ENCODE measurements at places on chromosomes 3 and 15.

GRCh38 chr15:55588070-55588814, at the start of gene PYGO1:
TSS of gene PYGO1 (minus strand) at chr15:55588345. CDS start at chr15:55587883, 462 bp downstream.
- H3K4me1 ChIP-seq = peaks cover 3% of the 10 kb centered on the region
- peaks cover 81% of the 10 kb centered on the region for H3K27me3 ChIP-seq
- no peak within 1 kb of the TSS for H3K27ac ChIP-seq
- peak within 1 kb of the TSS; percentile 72 for H3K4me3 ChIP-seq

DNA sequence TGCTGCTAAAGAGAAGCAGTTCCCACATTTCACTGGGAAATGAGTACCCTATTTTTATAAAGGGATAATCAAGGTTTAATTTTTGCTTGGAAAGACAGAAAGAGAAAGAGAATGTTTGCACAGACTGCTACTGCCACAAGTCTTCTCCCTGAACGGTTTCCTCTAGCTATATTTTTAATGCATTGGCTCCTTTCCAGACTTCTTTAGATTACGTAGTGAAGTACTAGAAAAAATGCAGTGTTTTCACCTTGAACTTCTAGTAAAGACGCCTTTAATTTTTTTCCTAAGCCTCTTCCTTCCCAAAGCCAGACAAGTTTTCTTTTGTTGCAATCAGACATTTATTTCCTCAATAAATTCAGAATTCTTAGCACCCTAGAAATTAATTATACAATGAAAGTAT, 248.3 kb upstream of the CCDC54 start:
- no peak overlapping the region for H3K27ac ChIP-seq
- no peak for DNase-seq
- H3K4me1 ChIP-seq = no peaks in the 10 kb centered on the region
- H3K4me3 ChIP-seq = no peak overlapping the region
- no peaks in the 10 kb centered on the region for H3K36me3 ChIP-seq
- no peaks in the 10 kb centered on the region for H3K27me3 ChIP-seq

DNA sequence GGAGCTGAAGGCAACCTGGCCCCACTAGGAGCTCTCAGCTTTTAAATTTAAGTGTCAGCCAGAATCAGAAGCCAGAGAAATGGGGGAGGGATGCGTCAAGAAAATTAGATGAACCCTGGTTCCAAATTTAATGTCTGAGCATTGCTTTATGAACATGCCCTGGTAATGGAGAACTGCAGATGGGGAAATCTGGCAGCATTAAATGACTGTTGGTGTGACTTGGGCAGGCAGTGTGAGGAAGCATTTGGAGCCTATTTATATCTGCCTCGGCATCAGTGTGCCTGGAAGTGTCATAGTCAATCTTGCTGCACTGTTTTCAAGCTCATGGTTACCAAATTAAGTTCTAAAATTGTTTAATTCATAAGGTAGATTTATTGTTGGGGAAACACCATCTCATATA, 29.0 kb downstream of the NME9 start:
- H3K36me3 ChIP-seq = peaks cover 18% of the 10 kb centered on the region
- DNase-seq = no peak
- H3K4me3 ChIP-seq = no peak overlapping the region
- H3K4me1 ChIP-seq = no peaks in the 10 kb centered on the region
- no peak overlapping the region for H3K27ac ChIP-seq

GRCh38 chr15:77869021-77869895, 208.3 kb downstream of the TBC1D2B start:
- no peak overlapping the region for H3K4me3 ChIP-seq
- H3K4me1 ChIP-seq = peaks cover 7% of the 10 kb centered on the region
- peak; percentile 46 for DNase-seq
- H3K27me3 ChIP-seq = no peaks in the 10 kb centered on the region
- H3K27ac ChIP-seq = no peak overlapping the region

DNA sequence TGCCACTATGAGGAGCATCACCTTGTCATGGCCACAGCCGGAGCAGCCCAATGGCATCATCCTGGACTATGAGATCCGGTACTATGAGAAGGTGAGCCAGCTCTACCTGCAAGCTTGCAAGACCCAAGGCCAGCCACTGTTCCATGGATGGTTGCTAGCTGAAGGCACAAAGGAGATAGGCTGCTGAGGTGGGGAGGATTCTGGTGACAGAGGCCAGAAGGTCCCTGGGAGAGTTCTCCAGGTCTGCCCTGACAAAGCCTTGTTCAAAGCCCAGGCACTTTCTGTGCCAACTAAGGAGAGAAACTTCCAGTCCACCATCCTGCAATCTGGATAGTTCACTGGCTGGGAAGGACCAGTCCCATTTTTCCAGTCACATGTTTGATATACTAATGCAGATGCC, 359.1 kb downstream of the EPHB1 start:
- H3K4me1 ChIP-seq = no peaks in the 10 kb centered on the region
- H3K27ac ChIP-seq = no peak overlapping the region
- no peaks in the 10 kb centered on the region for H3K36me3 ChIP-seq

DNA sequence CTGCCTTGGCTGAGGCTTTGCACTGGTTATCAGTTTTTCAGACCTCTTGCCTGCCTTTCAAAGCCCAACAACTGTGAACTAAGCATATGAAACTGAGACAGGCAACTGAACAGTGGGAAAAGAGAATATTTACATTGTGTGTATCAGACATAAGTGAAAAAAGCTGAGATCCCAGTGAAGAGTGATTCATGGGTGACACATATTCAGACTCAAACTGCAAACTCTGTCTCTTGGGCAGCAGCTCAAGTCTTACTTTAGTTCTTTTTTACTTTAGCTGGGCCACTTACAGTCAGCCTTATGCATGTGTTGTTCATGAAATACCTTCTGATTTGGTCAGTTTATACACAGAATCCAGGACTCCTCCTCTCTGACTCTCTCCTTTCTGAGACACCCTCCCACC, 19.2 kb downstream of the SUCLG2 start:
- no peak for DNase-seq
- H3K27ac ChIP-seq = no peak overlapping the region
- no peak overlapping the region for H3K4me3 ChIP-seq

- no peak overlapping the region for H3K27ac ChIP-seq
- no peaks in the 10 kb centered on the region for H3K27me3 ChIP-seq
- H3K36me3 ChIP-seq = no peaks in the 10 kb centered on the region
- no peak for DNase-seq
- H3K4me3 ChIP-seq = no peak overlapping the region
Observed at GRCh38 chr15:99087405-99087943, 17.4 kb upstream of the SYNM start.

DNA sequence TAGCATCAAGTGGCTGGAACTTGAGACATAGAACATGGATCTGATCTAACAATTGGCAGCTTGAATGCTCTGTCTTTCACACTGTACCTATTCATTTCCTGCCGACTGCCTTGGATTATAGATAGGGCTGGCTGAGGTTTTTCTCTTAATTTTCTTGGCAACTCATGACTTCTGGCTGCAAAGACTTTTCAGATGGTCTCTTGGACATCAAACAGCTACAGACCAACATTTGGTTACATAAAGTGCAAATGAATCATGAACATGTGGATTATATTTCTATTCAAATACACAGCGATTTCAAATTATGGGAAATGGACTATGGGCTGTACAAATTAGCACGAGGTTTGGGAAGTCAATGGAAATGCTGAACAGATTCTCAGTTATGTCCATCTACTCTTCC, 26.2 kb upstream of the IL16 start:
- no peak overlapping the region for H3K4me3 ChIP-seq
- no peaks in the 10 kb centered on the region for H3K4me1 ChIP-seq
- no peak overlapping the region for H3K27ac ChIP-seq
- DNase-seq = no peak

GRCh38 chr3:114022145-114022802, 34.1 kb downstream of the CCDC191 start:
- H3K27me3 ChIP-seq = no peaks in the 10 kb centered on the region
- DNase-seq = no peak
- no peak overlapping the region for H3K27ac ChIP-seq
- no peaks in the 10 kb centered on the region for H3K4me1 ChIP-seq
- no peak overlapping the region for H3K4me3 ChIP-seq

- no peak for DNase-seq
- H3K36me3 ChIP-seq = peaks cover 26% of the 10 kb centered on the region
- no peaks in the 10 kb centered on the region for H3K27me3 ChIP-seq
- peaks cover 75% of the 10 kb centered on the region for H3K4me1 ChIP-seq
- peak overlapping the region; percentile 98 for H3K27ac ChIP-seq
Observed at GRCh38 chr15:92901072-92901761, 1.1 kb downstream of the CHD2 start.

DNA sequence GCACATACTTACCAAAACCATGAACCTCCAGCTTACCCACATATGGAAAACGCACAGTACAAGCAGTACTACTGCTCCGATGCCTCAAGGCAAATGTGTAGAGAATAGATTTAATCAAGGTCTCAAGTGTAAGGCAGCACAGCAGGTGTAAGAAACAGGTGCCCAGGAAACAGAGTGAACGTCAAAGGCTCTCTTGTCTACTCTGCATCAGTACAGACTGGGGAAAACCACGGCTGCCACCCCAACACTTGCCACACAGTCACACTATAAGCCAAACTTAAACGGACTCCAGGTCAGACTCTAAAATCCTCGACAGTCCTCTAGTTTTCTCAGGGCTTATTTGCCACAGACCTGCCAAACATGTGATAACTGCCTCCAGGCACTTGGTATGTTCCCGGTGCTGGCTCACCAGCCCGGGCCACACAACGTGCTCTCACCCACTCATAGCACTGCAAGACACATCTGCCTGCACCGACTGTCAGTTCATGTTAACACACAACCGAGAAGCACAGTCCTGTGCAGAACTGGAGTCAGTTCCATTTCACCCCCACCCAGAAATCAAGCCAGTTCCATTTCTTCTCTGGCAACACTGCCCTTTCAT, 30.6 kb downstream of the ABCC5 start:
- peaks cover 2% of the 10 kb centered on the region for H3K36me3 ChIP-seq
- H3K4me1 ChIP-seq = no peaks in the 10 kb centered on the region
- H3K27ac ChIP-seq = no peak overlapping the region
- H3K27me3 ChIP-seq = no peaks in the 10 kb centered on the region

GRCh38 chr3:16437640-16438039, 75.9 kb downstream of the RFTN1 start:
- no peak for DNase-seq
- H3K27ac ChIP-seq = no peak overlapping the region
- no peaks in the 10 kb centered on the region for H3K27me3 ChIP-seq

DNA sequence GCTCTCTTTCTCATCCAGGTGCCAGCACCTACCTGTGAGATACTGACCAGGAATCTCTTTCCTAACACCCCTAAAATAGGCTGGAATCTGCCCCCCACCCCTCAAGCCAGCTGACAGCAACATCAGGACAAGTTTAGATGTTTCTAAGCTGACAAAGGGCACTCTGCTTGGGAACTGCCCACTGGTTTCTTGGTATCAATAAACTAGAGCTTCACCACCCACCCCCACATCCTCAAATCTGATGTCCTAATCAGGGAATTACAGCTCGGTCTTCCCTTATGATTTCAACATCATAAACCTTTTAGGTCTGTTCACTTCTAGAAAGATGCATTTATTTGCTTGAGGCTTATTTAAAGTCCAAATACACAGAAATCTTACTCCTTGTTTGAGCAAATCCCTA, 34.7 kb downstream of the CEP19 start:
- H3K4me3 ChIP-seq = no peak overlapping the region
- no peaks in the 10 kb centered on the region for H3K27me3 ChIP-seq
- no peaks in the 10 kb centered on the region for H3K4me1 ChIP-seq
- no peaks in the 10 kb centered on the region for H3K36me3 ChIP-seq
- no peak overlapping the region for H3K27ac ChIP-seq
- no peak for DNase-seq

DNA sequence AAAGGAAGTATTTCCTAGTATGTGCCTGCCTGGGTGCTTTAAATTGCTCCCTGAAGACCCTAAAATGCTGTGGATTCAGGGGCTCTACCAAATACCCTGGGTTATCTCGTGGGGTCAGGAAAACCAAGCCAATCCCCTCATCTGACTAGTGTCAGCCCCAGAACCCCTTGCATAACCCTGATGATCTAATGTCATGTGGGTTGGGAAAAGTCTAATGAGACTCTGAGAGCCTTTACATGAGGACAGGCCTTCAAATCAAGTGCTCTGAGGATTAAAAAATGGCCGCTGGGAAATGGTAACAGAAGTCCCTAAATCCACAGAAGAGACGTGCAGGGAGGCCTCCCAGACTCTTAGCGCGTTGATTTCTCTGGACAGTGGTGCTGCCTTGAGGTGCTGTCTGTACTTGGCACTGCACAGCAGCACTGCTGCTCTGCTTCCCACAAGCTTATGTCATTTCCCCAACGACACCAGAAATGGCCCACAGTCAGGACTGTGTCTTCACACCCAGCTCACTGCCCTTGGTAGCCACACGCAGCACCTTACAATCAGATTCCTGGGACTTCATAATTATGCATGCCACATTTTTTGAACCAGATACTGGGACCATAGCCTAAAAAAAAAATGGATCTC, 16.6 kb downstream of the EIF4E3 start:
- H3K27me3 ChIP-seq = no peaks in the 10 kb centered on the region
- peaks cover 53% of the 10 kb centered on the region for H3K36me3 ChIP-seq
- no peak for DNase-seq
- H3K4me3 ChIP-seq = no peak overlapping the region

GRCh38 chr15:58889363-58889762, 44.1 kb downstream of the SLTM start:
- peaks cover 100% of the 10 kb centered on the region for H3K36me3 ChIP-seq
- no peak for DNase-seq
- H3K27me3 ChIP-seq = no peaks in the 10 kb centered on the region
- no peak overlapping the region for H3K27ac ChIP-seq
- no peak overlapping the region for H3K4me3 ChIP-seq

DNA sequence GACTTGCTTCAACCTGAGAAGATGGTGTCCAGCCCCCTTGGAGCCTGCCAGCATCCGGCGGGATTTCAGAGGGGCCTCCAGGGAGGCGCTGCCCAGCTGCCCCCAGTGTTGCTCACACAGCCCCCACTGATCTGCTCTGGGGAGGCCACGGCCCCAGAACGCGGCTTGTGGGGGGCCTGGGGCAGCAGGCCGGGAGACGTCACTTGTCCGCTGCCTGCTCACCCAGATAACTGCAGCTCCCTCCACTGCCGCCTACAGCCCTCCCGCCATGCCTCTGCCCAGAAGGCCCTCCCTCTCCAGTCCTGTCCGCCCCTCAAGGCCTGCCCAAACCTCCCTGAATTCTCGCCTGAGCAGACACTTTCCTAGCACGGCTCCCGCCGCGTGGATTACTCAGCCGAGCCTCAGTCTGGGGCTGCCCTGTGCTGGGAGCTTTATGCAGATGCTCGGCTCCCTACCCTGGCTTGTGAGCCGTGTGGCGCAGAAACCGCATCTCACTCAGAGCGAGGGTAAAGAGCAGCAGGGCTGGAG, 17.2 kb upstream of the ADIPOQ start:
- no peak overlapping the region for H3K4me3 ChIP-seq
- H3K27ac ChIP-seq = no peak overlapping the region
- peak; percentile 81 for DNase-seq
- peaks cover 51% of the 10 kb centered on the region for H3K27me3 ChIP-seq
- no peaks in the 10 kb centered on the region for H3K36me3 ChIP-seq

- H3K27me3 ChIP-seq = no peaks in the 10 kb centered on the region
- no peak overlapping the region for H3K27ac ChIP-seq
- no peak overlapping the region for H3K4me3 ChIP-seq
- H3K36me3 ChIP-seq = no peaks in the 10 kb centered on the region
- no peak for DNase-seq
Observed at GRCh38 chr15:61764141-61764540, 296.1 kb downstream of the VPS13C start.
